ENCODE measurements at places on chromosomes 2 and 18. TPM values are rescaled to one million over a fixed set of nuclear protein-coding genes. Genes with fewer than 3 reads are reported as not detected.

GRCh38 chr2:108855194-108855593 lies 68.6 kb downstream of the CCDC138 start:
- no peak for DNase-seq

DNA sequence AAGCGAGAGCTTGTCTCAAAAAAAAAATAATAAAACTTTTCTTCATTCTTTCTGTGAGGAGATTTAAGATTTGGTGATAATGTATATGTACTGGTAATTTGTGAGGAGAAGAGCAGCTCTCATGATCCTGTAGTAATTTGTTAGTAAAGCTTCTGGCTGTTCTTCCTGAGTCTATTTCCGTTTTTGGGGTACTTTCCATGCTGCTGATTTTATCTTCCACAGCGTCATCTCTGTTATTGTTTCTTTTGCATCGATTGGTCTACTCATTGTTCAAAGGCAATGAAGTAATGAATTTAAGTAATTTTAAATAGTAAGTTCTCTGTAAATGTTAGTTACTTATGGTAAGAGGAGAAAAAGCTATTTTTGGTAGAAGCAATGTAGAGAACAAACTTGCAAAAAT lies 12.0 kb downstream of the NDUFAF7 start:
- no peak for DNase-seq

GRCh38 chr18:41265047-41265446 lies 690.0 kb upstream of the PIK3C3 start:
- DNase-seq: no peak

DNA sequence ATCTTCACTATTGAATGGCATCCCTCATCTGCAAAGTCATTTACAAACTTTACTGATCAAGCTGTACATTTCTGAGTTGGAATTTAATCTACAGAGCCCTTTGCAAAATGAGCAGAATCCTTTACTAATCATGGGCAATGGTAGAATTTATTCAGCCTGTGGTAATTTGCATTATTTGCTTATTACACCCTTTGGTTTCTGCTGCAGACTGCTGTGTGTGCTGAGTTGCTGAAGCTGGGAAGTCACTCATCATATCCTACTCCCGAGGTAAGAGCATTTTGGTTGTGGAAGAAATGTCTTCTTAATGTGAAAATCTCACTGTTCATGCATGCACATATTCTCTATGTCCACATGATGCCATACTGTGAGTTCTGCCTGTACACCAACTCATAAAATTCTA lies 357.4 kb upstream of the SLC39A10 start:
- no peak for DNase-seq

GRCh38 chr2:45028276-45028675 lies 19.0 kb upstream of the SIX2 start:
- DNase-seq: no peak

- DNase-seq: no peak
Measured at GRCh38 chr2:189442468-189442867, 1.2 kb downstream of the WDR75 start.

- no peak for DNase-seq
Measured at GRCh38 chr2:10145519-10146357, 23.2 kb downstream of the RRM2 start.

DNA sequence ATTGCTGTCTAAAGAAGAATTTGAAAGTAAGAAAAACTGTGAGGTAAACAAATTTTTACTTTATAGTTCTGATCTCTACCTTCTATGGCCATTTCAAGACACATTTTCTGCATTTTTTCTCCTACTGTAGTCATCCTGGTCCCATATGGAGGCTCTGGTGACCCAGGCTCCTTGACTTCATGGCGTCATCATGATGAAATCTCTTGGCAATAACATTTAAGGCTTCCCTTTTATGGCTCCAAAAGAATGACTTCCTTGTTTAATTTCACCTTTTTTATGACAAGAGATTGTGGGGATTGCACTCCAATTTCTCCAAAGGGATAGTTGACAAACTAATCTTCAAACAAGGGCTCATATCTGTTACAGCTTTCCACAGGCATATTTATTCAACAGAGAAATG lies 143.0 kb upstream of the SCN7A start:
- DNase-seq: no peak

- DNase-seq: no peak
Measured at GRCh38 chr2:178075006-178075326, 2.4 kb upstream of the PDE11A start.

- DNase-seq: no peak
Measured at GRCh38 chr2:37324786-37325624, at the start of gene PRKD3. TSS of gene PRKD3 (minus strand) at chr2:37324833. CDS start at chr2:37316524, 8,309 bp downstream.

DNA sequence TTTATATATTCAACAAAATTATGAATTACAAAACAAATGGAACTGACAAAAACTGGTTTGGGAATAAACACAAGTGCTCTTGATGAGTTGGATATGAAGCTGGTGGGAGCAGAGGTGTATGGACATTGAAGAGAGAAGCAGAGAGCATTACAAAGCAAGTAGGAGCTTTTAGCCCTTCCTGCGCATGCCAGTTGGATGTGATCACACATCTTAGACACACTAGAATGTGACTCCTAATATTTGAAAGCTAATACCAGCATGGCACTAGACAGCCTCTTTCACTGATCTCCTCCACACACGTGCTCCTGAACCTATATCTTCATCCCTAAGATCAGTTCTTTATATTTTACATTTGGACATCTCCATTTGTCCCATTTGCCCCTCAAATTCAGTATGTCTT lies 298.1 kb downstream of the MTX2 start:
- DNase-seq: no peak

DNA sequence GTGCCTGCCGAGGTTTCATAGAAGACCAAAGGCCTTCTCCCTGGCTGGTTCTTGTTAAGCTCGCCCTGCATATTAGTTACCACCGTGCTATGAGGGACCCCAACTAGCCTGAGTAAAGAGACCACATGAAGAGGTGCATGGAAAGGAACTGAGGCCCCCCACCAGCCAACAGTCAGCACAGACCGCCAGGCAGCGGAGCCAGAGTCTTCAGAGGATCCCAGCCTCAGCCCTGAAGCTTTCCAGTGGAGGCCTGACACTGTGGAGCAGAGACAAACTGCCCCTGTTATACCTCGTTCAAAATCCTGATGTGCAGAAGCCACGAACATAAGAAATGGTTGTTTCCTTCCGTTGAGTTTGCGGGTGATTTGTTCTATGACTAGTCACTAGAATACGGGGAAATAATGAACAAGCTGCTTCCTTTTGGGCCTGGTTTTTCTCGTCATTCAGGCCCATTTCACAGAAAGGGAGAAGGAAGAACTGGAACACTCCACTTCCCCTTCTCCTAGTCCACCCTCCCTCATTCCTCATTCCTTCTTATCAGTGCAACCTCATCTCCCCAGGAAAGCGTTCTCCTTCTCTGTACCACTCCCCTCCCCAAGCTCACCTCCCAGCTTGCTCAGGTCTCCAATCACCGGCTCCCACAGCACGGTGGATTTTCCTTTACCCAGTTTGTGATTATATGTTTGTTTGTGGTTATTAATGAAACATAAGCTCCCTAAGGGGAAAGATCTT lies 3.0 kb upstream of the GLI2 start:
- no peak for DNase-seq

DNA sequence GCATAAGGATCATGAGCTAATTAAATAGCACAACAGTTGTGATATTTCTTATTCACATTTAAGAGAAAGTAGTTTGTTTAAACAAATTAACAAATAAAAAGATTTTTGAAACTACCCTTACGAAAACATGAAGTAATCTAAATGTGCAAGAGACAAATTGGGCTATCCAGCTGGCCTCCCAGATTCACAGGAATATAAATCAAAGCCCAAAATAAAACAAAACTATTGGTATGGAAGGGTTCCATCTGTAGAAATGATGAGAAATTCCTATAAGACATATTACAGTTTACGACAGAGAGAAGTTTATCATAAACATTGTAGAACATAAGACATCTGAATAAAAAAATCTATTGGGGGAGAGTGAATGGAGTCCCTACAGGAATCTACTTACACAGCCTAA lies 1125.1 kb downstream of the TDRD15 start:
- DNase-seq: no peak

Gene RBKS
- total RNA-seq: 3.3 TPM

Gene EML6
- total RNA-seq: 0.52 TPM
